NCI-H1417 (cell line): ENCODE measurements at places on chromosomes 3 and 15.
A peak's percentile ranks its signal among the peaks of the same experiment; 100 is the strongest.

DNA sequence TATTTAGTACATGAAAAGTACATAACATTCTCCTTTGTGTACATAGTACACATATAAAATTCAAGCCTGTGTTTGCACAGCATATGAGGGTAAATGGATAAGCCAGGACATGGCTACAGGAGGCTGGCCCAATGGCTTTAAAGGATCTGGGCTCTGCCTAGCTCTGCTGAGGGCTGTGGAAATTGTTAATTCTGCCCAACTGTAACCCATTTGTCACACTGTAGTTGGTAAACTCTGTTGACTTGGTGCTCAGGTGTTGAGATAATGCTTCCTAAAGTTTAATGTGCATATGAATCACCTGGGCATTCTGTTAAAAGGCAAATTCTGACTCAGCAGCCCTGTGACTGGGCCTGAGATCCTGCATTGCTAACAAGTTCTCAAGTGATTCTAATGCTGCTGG lies 196.5 kb upstream of the ZPLD1 start:
- peak; percentile 59 for DNase-seq

GRCh38 chr3:147483578-147483977 lies 74.4 kb downstream of the ZIC1 start:
- DNase-seq = no peak

- no peak for DNase-seq
Measured at GRCh38 chr3:64178419-64178818, 46.8 kb downstream of the PRICKLE2 start.

GRCh38 chr3:186254676-186255650 lies 107.1 kb downstream of the DGKG start:
- no peak for DNase-seq

GRCh38 chr3:71121429-71122167 lies 461.9 kb downstream of the FOXP1 start:
- DNase-seq = no peak

DNA sequence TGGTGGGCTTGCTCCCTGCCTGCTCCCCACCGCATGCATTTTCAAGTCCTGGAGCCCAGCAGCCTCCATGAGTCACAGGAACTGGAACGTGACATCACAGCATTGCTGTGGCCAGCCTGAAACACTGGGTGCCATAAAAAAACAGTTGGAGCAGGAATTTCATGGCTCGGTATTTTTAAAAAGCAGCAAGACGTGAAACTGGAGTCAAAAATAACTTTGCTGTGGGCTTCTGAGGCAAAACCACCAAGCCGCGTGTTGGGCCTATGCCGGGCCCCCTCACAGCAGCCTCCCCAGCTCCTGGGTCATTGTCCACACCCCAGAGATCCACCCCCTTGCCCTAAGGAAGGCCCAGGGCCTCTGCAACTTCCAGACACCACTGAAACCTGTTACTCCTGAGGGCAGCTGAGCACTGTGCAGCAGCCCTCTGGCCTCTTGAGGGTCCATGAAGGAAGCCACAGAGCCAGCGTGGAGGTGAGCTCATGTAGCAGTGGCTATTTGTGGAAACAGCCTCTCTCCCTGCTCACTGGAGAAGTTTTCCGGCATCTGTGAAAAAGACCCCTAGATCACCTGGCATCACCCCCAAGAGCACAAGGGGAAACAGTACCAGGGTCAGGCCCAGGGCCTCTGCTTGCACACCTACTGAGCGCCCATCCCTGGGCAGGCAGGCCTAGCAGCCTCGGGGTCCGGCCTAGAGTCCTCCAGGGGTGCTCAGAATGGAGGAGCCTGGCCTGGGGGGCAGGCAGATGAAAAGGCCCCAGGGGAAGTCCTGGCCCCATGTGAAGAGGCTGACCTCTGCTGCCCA lies 34.0 kb upstream of the DUSP7 start:
- no peak for DNase-seq

DNA sequence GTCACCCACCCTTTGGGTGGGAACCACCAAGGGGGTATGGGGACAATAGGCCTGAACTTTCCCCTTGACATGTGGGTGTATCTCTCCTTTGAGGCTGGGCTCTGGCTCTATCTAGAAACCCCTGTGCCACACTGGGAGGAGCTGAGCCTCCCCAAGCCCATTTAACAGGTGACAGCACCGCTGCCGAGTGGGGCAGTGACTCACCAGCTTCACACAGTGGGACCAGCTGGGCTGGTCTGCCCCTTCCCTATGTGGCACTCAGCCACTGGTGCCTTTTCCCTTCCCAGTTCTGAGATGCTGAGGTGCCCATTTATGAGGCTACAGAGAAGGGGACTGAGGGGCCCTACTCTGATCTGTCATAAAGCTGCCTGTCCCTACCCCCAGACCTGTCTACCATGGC lies 5.1 kb downstream of the PSTPIP1 start:
- DNase-seq = no peak

DNA sequence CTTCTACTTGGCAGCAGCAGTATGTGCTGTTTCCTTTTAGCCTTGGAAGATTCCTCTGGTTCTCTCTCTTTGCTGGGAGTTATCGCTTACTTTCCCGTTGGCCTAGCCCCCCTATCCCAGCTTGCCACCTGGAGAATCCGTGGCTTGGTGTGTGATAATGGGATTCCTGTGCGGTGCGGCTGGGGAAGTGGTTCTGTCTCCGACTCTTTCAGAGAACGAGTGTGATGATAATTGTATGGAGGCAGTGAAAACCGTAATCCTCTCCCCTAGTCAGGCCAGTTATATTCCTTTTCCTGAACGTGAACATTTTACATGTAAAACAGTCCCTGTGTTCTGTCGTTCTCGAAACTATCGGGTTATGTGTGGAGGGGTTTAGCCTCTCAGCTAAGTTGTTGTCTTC lies 300.1 kb upstream of the C2CD4B start:
- DNase-seq = no peak

GRCh38 chr15:32668942-32669341 lies 27.4 kb downstream of the SCG5 start:
- DNase-seq = no peak

- no peak for DNase-seq
Measured at GRCh38 chr3:161641287-161641686, 144.7 kb downstream of the OTOL1 start.

- DNase-seq = no peak
Measured at GRCh38 chr15:69914960-69915359, 182.8 kb downstream of the TLE3 start.

- DNase-seq = no peak
Measured at GRCh38 chr3:61371123-61371522, 119.9 kb upstream of the FHIT start.

GRCh38 chr3:184801241-184801785 lies 10.7 kb upstream of the VPS8 start:
- DNase-seq = no peak

- no peak for DNase-seq
Measured at GRCh38 chr3:105385179-105385578, 18.5 kb downstream of the ALCAM start.

- no peak for DNase-seq
Measured at GRCh38 chr15:85479071-85479647, 98.8 kb downstream of the AKAP13 start.

GRCh38 chr15:42046597-42046996 lies 25.8 kb upstream of the PLA2G4E start:
- no peak for DNase-seq

GRCh38 chr3:13177641-13178040 lies 104.4 kb upstream of the IQSEC1 start:
- no peak for DNase-seq

- DNase-seq = no peak
Measured at GRCh38 chr3:189909139-189909538, 211.6 kb downstream of the P3H2 start.

- no peak for DNase-seq
Measured at GRCh38 chr3:79187426-79187825, 580.4 kb downstream of the ROBO1 start.

DNA sequence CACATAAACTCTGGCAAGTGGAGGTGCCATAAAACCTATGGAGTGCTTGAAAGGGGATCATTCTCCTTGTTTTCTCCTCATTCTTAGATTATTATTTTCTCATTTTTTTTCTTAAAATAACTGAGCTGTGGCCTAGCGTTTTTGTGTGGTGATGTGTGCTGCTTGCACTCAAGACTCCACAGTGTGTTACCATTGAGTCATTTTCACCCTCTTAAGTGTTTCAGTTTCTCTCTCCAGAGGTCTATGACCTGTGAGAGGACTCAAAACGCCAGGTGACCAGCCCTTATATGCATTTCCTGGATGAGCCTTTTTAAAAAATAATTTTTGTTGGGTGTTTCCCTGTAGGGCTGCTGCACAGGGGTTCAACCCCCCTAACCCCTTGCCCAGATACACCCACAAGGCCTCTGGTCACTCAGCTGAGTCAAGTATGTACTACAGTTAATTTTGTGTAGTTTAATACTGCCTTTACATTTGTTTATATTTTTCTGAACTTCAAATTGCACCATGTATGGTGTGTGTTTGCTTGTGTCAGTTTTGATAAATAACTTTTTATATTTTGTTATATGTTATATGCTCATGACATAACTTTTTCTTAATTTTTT lies 15.4 kb upstream of the BTLA start:
- DNase-seq = no peak

- no peak for DNase-seq
Measured at GRCh38 chr3:43154980-43155379, 49.1 kb upstream of the POMGNT2 start.

GRCh38 chr3:88013592-88013991 lies 45.2 kb downstream of the CGGBP1 start:
- no peak for DNase-seq

DNA sequence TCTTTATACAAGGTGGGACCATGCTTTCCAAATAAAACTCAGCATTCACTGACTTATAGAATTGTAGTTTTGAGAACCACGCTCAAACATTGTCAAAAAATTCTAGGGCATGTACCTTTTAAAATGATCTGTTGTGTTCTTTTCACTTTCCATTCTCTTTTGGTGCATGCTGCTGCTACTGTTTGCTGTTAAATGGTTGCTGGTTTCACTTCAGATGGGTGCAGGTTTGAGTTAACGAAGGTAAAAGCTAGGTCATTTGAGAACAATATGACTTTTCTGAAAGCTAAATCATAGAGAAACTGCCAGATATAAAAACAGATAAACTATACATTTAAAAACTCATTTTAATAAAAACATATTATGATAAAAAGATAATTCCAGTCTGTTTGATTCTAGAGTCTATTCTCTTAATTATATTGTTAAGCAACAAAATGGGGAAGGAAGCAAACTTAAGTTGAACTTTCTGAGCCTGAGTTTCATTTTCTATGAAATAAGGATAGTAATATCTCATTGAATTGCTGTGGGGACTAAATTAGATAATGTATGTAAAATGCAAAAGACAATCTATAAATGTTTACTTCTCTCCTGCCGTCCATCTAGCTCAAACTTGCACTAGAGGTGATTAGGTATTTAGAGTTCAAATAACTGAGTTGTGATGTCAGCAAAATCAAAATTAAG lies 82.4 kb downstream of the OXSM start:
- DNase-seq = no peak

DNA sequence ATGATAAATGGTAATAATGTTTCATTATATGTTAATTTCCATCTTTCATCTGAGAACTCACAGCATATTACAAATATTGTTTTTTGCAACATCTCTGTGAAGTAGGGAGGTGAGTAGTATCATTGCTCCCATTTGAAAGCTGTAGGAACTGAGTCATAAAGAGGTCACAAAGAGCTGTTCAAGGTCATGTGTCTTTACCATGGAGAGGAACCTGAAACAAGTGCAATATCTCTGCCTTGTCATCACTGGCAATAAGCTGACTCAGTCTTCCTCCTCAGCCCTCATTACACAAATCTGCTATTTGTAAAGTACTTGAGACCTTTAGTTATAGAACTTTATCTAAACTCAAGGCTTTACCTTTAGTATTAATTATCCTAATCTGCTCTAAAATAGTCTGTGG lies 4.4 kb upstream of the ATP13A4 start:
- no peak for DNase-seq

DNA sequence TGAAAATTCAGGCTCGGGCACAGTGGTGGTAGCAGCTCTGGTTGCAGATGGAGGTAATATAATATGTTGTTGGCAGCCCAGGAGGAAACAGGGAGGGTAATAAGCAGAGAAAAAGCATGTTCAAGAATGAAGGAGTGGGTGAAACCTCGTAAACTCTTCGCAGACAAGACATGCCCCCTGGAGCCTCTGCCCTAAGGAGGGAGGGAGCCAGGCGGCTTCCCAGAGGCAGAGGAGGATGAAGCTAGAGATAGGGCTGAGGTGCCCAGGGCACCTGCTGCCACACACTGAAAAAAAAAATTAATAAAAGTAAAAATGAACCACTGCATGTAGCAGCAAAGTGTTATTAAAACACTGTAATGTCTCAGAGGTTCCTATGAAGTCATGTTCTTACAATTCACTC lies 137.3 kb downstream of the FOXP1 start:
- DNase-seq = no peak

DNA sequence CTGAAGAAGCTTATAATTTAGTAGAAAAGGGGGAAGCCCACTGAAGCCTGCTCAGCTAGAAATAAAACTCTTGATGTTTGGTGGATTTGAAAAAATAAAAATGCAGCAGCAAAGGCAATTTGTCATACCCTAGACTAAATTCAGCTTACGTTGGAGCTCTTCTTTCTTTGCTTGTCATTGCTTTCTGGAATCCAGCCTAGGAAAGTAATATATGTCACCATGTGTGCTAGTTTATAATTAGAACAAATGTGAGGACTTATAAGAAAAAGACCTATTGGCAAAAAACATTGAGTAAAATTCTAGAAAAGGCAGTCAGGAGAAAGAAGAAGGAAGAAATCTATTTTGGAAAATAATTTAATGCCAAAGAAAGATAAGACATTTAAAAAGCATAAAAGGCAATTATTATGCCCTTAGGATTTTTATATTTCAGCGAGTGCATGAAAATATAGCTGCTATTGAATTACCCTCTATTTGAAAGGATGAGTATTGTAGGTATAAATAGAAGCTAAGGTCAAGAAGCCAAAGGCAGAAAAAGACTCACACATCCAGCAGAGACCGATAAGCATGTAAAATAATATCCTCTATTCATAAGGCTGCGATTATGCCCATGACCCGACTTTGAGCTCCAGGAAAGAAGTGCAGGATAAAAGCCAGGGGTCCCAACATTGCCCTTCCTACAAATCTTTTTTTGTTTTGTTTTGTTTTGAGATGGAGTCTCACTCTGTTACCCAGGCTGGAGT lies 10.6 kb upstream of the BTBD1 start:
- no peak for DNase-seq

DNA sequence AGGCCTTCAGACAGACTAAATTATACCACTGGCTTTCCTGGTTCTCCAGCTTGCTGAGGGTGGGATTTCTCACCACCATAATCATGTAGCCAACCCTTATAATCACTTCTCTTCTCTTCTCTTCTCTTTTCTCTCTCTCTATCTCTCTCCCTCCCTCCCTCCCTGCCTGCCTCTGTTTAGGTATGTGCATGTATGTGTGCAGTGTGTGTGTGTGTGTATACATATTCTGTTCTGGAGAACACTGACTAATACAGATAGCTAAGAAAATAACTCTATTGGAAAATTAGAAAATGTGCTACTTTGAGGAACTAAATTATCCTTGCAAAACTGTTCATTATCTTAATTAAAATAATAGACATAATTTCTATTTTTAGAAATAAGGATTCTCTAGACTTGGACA lies 118.6 kb upstream of the GADL1 start:
- no peak for DNase-seq

- peak; percentile 22 for DNase-seq
Measured at GRCh38 chr3:125129512-125129997, 73.8 kb upstream of the HEG1 start.
